ENCODE measurements at places on chromosomes 4 and X.
A peak's percentile ranks its signal among the peaks of the same experiment; 100 is the strongest.

DNA sequence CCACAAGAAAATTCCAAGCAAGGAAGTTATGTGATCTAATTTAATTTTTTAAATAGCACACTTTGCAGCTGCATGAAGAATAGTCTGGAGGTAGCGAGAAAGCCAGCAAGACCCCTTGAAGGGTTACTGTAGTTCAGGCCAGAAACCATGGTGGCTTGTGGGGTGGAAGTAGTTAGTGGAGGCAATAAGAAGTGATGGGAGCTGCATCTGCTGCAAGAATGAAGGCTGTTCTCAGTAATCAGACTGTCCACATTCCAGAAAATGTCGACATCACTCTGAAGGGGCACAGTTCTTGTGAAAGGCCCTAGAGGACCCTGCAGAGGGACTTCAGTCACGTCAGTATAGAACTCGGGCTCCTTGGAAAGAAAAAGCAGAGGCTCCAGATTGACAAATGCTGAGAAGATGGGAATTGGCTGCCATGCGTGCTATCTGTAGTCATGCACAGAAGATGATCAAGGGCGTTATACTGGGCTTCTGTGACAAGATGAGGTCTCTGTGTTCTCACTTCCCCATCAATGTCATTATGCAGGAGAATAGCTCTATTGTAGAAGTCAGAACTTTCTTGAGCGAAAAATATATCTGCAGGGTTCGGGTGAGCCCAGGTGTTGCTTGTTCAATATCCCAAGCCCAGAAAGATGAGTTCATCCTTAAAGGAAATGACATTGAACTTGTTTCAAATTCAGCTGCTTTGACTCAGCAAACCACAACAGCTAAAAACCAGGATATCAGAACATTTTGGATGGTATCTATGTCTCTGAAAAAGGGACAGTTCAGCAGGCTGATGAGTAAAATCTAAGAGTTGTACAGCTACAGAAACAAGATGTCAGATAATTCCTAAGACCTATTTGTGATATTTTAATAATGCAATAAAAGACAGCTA is 254.2 kb downstream of the CBR4 start:
- no peak for DNase-seq

DNA sequence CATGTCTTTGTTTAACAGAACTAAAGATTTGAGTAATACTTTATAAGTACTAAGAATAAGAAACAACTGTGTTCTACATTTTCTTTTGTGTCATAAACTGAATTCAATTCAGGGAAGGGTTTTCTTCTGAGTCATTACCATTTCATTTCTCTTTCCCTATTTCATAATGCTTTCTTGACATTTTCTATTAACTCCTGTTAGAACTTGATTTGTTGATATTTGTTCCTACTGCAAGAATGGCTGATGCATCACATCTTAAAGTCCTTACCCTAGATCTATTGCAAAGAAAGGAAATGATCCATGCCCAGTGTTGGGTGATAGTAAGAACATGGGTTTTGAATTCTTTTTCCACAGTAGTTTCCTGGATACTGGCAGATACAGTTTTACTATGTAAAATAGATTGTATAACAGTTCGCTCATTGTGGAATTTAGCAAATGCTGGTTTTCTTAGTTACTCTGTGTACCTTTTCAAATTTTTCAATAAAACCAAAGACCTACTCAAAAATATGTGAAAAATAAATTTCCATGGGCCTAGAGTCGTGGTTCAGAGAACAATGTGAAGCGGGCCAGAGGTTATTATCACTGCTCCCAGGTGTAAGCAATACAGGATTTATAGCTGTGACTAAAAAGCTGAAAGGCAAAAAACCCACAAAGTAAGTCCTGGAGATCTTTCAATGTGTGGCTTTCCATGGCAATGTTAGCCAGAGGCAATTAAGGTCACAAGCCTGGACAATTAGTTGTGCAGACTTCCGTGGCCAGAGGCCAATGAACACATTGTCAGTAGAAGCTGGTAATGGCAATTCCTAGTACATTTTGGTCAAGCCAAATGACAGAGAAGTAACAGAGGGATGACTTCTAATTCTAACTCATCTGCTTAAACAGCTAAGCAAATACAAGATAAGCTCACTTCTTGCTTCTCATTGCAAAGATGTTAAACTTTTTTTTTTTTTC is 127.3 kb upstream of the FAT4 start:
- DNase-seq: no peak

DNA sequence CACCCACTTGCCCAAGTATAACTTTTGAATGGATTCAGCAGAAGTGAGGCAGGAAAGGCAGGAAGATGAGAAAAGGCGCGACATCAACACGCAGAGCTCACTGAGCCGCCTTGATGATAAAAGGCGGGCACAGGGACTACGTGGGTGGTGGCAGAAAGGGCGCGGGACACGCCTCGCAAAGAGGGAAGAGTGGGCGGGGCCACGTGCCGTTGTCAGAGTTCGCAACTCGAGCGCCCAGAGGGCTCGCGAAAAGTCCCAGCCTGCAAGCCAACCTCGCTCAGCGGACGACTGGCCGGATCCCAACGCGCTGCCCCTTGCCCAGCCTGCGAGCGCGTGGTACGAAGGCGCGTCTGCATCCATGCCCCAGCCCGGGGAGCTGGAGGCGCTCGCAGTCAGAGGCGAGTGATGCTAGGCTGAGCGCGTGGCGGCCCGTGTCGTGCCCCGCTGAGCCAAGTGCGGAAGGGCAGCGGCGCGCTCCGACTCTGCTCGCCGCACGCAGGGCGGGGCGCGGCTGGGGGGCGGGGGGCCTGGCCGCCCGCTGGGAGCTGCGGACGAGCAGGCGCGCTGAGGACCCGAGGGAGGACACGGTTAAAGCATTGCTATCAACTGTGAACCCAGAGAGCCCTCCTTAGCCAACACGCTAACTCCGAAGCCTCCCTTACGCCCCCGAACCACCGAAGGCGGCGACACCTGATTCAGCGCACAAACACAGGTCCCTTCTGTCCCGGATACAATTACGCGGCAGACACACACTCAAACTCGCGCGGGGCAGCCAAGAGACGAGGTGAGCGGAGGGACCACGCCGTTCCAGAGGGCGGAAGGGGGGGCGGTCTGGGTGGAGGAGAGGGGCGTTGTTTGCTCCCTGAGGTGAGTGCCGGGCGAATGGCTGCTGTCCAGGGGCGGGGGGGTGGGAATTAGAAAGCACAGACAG is at the start of gene UGT8:
Gene UGT8 (plus strand): TSS at position 617 of the 931 bp plus-strand sequence. CDS start 24,074 bp downstream, outside the sequence.
- peak; percentile 74 for DNase-seq

DNA sequence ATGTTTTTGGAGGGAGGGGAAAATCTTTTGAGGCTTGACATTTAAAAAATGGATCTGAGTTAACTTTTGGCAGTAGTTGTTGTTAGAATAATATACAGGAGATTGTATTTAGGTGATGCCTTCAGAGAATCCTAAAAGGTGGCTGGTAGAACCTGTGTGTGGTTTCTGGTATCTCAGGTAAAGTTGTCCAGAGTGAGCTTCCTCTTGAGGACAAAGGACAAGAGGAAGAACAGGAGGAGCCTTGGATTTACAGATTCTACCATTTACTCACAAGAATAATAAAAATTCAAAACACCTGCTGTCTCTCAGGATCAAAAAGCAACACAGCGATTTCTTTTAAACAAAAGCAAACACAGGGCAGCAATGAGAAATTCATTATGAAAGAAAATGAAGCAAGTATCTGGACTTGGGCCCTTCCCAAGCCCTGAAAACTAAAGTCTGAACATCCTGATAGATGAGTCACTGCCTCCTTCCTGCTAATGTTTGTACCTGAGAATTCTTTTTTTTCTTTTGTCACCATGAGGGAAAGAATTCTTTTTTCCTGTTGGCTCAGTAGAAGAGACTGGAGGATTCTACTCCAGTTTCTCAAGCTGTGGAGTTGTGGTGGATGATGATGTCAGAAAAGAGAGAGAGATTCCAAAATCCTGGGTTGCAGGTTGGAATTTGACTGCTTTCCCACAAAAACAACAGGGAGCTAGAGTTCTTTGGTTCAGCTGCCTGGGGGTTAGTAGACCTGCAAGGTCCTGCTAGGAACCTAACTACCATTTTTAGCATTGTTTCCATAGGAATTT is 31.5 kb upstream of the RAPGEF2 start:
- no peak for DNase-seq

DNA sequence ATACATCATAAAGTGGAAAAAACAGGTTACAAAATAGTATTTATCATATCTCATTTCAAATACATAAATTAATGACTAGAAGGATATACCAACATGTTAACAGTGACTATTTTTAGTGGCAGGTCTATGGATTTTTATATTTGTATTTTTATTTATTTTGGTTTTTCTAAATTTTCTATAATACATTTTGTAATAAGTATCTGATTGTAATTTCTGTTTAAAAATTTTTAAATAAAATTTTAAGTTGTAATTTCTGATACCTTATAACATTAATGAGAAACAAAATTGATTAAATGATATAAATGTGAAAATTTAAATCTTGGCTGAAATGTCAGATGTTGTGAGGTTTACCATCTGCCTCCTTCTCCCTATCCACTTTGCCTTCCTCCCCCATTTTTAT is 2.5 kb downstream of the NONO start:
- DNase-seq: no peak

All from glutamatergic neuron (in vitro differentiated cells).